ENCODE measurements at places on chromosomes 13 and 19. TPM values are rescaled to one million over a fixed set of nuclear protein-coding genes. Genes with fewer than 3 reads are reported as not detected.

DNA sequence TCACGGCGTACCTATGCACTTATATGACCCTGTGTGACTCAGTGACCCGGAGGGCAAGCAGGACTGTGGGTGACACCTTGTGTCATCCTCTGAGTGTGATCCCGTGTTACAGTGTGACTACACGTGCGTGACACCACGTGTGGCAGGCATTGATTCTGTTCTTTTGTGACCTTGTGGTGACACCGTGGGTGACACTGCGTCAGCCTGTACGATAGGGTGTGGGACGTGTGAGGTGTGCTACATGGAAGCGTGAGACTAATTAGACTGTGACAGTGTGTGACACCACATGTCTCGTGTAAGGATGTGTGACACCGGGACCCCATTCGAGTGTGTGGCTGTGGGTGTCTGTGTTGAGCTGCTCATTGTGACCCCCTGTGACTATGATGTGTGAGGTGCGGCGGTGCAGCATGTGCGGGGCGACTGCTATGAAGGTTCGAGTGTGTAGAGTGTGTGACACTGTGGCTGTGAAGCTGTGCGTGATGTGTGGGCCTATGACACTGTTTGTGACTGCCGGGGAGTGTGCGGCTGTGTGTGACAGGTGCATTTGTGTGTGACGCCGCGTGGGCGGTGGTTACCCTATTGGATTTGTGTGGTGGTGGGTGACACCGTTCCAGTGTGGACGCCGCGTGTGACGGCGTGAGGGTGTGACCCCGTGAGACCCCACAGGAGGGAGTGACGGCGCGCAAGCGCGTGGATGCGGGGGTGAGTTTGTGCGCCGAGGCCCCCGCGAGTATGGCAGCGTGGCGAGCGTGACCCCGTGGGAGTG lies 399 bp upstream of the SPTBN4 start:
- DNase-seq, result peak; percentile 61

The CAPS gene
- total RNA-seq, result 8.8 TPM

The VMAC gene
- total RNA-seq, result 8.4 TPM

DNA sequence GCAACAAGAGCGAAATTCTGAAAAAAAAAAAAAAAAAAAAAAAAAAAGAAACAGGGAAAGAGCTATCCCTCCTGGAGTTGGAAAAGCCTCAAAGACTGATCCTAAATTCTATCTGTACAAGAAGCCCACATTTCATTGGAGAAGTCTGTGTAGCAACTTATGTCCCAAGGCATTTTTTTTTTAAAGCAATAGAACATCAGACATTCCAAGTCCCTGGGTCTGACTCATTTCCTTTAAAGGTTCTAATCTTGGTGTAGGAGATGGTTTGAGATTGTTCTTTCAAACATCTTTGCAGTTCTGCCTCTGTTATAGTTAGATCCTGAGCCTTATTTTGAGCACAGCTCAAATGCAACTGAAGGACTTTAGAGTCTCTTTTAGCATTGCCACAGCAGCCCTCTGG lies 706.5 kb upstream of the MIR17HG start:
- DNase-seq, result no peak

The CEACAM16 gene
- total RNA-seq, result not detected

DNA sequence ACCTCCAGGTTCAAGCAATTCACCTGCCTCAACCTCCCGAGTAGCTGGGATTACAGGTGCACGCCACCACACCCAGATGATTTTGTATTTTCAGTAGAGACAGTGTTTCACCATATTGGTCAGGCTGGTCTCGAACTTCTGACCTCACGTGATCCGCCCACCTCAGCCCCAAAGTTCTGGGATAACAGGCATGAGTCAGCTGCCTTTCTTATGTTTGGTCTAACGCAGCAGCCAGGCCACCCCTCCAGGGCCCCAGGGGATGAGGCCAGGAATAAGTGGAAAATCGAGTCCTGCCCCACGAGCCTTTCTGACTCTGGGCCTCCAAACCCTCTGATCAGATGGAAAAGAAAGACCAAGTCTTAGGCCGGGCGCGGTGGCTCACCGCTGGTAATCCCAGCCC lies 44.5 kb downstream of the CERS4 start:
- no peak for DNase-seq

The TEKTIP1 gene
- not detected for total RNA-seq

GRCh38 chr19:15358918-15359317 lies 20.7 kb downstream of the AKAP8 start:
- no peak for DNase-seq

- DNase-seq, result no peak
Observed at GRCh38 chr13:50038266-50038665, 23.0 kb downstream of the KCNRG start.

DNA sequence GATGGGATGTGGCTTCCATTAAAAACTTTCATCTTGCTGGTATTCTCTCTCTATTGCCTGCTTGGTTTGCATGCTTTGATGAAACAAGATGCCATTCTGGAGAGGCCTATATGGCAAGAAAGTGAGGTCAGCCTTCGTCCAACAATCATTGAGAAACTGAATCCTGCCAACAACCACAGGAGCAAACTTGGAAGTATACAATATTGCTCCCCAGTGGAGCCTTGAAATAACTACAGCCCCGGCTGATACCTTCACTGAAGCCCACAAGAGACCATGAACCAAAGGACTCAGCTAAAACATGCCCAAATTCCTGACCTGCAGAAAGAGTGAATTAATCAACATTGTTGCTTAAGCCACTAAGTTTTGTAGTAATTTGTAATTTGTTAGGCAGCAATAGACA lies 82.5 kb upstream of the FGF14 start:
- no peak for DNase-seq

All from adrenal gland (tissue), 19 donors.